HTR-8/SVneo (cell line): ENCODE measurements at places on chromosomes 1 and 21.
A peak's percentile ranks its signal among the peaks of the same experiment; 100 is the strongest.

- no peak for DNase-seq
Measured at GRCh38 chr1:207923121-207923520, 12.2 kb upstream of the CD34 start.

- DNase-seq = peak; percentile 90
Measured at GRCh38 chr21:45643021-45643980, at the start of gene PCBP3. Gene PCBP3, plus strand, starts transcription at chr21:45643725. Its CDS starts 206,361 bp downstream, at chr21:45850086.

GRCh38 chr1:21302747-21303715 lies 12.8 kb upstream of the ECE1 start:
- DNase-seq = peak; percentile 61

GRCh38 chr1:219928791-219929118 lies 398 bp upstream of the SLC30A10 start:
- no peak for DNase-seq

DNA sequence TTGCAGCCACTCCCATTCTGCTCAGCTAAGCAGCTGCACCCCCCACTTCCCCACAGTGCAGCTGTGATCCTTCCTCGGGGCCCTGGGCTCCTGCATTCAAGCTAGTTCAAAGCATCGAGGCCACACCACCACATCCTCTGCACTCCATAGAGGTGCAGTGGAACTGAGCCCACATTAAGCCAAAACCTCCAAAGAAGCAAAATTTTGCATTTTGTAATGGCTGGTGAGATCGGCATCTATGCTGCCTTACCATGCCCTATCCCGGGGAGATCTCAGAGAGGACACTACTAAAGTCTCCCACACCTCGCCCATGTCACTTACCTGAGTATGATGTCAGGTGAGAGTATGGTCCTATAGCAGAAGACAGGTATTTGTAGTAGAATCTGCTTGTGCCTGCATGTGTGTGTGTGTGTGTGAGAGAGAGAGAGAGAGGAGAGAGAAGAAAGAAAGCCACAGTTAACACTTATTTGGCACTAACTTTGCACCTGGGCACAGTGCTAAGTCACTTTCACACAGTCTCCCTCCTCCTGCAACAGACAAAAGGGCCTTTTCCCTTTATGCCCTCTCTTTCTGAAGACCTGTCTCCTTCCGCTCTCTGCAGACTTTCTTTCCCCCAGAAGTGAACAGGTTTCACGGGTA lies 89.8 kb downstream of the KIF14 start:
- no peak for DNase-seq

GRCh38 chr1:2050793-2051682 lies 827 bp downstream of the PRKCZ start:
- DNase-seq = no peak

DNA sequence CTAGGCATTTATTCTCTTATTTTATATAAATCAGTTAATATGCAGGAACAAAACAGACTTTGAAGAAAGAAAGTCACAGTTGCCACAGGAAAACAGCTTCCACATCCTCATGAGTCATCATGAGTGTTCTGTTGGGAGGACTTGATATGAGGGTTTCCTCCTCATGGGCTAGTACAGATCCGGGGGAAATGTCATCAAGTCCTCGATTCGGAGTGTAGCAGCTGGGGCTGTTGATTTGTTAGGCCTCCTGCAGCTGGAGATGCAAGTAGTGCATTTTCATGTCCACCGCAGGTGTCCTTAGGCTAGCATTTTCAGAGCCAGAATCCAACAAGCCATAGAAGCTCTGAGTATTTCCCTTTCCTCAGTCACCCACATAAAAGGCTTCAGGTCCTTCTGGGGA lies 36.7 kb downstream of the ADAM30 start:
- DNase-seq = peak; percentile 18

DNA sequence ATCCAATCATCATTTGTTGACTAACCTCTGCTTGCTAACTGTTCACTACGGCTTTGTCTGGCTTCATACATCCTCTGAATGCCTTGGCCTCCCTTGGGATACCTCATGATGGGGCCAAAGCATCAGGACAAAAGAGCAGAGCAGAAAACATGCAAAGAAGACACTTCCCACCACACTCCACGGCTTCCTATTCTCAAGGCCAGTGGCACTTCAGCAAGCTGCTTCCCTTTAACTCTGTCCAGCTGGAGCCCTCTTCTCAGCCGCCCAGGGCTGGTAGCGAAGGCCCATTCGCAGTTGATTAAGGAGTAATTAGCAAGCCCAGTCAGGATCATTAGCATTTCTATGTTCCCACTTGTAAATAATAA lies 224.3 kb upstream of the FGGY start:
- no peak for DNase-seq

DNA sequence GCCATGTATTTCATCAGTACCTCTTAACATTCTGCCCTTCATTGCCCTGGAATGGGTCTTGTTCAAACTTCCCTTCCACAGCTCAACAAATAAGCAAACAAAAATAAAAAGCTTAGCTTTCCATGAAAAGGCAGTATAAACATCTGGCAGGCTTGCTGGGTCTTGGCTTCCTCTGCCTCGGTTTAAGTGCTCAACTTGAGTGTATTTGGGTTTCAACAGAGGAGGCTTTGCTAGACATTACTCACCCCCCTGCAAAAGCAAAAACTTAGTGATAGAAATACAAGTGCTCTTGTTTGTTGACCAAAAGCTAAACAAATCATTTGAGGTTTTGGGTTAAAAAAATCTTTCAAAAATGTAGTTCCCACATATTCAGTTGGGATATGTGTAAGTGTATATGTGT lies 518.5 kb downstream of the PLPP3 start:
- DNase-seq = no peak

DNA sequence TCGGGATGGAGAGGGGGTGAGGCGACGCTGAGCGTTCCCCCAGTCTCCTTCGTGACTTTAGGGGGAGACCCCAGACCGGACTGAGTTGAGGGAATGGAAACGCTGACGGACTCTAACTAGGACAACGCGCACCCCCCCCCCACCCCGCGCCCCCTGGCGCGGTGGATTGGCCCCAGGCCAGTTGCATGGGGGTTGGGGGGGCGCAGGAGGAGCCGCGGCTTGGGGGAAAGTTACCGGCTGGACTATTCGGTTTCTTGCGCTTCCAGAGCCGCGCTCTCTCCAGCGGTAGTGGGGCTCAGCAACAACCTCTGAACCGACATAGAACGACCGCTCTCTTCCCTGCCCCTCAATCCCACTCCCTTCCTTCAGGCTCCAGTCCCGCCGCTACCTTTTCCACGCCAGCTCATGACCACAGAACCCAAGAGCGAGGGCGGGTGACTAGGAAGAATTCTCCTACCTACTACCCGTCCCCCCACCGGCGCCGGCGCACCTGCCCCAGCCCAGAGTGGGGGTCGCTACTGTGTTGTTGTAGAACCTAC lies 694 bp downstream of the ZBTB7B start:
- DNase-seq = no peak

- DNase-seq = no peak
Measured at GRCh38 chr1:43388613-43389012, 987 bp downstream of the MED8 start.

GRCh38 chr1:101130673-101131072 lies 105.1 kb upstream of the DPH5 start:
- DNase-seq = peak; percentile 24

GRCh38 chr1:48251323-48251722 lies 28.8 kb downstream of the SLC5A9 start:
- DNase-seq = no peak

DNA sequence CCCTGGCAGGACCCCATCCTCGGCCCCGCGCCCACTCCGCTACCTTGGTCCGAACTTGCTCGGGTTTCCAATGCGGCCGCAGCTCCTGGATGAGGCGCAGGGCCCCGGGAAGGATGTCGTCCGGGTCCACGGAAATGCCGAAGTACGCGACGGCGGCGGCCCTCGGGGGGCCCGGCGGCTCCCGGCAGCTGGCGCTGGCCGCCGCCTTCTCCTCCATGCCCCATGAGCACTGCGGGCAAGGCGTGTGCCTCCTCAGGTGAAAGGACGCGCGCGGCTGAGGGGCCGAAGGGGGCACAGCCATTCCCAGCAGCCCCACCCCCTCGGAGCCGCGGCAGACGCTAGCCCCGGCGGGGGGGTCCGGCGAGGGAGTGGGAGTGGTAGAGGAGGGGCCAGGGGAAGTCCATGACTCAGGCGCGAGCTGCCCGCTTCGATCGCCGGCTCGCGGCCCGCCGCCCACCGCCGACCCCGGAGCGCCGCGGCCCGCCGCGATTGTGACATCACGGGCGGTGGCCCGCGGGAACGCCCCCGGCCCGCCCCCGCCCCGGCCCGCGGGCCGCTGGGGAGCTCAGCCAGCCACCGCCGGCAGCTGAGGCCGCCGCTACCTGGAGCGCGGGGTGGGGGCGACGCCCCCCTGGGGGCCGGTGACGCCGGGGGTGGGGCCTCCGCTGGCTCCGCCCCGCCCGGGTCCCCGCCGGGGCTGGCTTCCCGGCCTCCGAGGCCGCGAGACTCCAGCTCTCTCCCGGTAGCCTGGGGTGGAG lies at the start of gene ETNK2:
Gene ETNK2, minus strand, starts transcription at position 493 of the 758 bp plus-strand sequence. Its CDS starts 192 bp downstream, at position 301.
- DNase-seq = peak; percentile 87

DNA sequence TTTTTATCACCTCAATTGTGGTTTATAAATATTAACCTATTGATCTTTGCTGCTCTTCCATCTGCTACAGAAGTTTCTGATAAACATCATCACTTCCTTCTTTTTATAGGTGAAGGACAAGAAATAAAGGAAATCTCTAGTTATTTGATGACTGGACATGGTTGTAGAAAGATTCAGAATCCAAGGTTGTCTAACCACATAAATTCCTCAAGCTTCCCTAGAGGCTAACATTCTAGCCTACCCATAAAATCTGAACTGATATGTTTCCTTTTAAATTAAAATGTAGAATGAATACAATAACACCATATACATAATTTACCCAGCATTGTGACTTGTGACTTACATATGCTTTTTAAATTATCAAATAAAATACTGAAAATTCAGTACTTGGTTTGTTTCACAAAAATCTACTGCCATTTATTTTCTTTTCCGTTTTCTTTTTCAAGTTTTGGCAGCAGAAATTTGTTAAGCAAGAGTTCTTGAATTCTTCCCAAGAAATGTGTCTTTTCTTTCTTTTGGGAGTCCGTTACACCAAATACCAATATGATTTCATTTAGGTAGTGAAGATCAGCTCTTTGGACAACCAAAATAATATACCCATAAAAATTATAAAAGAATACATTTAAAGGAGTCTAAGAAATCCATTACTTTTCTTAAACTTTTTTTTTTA lies 513.2 kb upstream of the ADGRL2 start:
- no peak for DNase-seq

DNA sequence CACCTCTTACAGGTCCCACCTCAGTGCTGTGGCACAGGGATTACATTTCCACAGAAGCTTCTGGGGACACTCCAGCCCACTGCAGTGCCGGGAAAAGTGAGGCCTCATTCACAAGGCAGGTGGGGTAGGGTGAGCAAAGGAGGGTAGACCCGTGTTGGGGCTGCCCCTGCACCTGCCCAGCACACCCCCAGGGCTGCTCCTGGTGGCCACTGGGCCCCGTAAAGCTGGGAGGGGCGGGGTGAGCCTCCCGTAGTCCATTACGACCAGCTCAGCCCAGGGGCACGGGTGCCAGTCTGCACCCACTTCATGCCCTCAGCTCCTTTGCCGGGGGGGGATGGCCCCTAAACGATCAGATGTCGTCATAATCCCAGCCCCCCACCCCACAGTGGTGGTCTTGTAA lies 39.5 kb downstream of the AJAP1 start:
- DNase-seq = no peak

GRCh38 chr1:23184212-23184934 lies 15.7 kb upstream of the LUZP1 start:
- no peak for DNase-seq

- DNase-seq = no peak
Measured at GRCh38 chr1:14345946-14346550, 252.4 kb upstream of the KAZN start.

- DNase-seq = no peak
Measured at GRCh38 chr1:93414749-93415148, 33.2 kb upstream of the FNBP1L start.

DNA sequence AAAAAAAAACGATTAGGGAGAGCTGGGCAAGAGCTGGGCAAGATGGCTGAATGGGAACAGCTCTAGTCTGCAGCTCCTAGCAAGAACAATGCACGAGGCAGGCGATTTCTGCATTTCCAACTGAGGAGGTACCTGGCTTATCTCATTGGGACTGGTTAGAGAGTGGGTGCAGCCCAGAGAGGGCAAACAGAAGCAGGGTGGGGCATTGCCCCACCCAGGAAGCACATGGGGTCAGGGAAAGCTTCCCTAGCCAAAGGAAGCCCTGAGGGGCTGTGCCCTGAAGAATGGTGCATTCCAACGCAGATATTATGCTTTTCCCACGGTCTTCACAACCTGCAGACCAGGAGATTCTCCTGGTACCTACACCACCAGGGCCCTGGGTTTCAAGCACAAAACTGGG lies 251.6 kb downstream of the GPATCH2 start:
- DNase-seq = no peak
